GM04504 (cell line): ENCODE measurements at places on chromosomes 12 and 14.

- DNase-seq: no peak
Measured at GRCh38 chr14:49769171-49769570, 1.2 kb downstream of the KLHDC2 start.

DNA sequence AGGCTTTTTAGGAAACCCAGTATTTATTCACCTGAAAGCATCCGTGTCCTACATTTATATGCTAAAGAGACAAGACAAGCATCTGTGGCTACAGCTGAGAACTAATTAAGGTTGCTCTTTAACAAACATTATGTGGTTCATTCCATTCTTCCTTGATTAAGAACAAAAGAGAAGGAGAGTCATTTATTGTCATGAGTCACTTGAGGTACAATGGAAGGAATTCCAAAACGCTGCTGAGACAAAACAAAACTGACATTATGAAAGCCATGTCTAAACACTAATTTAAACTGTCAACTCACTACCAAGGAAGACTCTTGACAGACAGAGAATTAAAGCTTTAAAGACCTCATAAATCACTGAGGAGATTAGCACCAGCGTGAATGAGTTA is 214.4 kb downstream of the BMP4 start:
- no peak for DNase-seq

DNA sequence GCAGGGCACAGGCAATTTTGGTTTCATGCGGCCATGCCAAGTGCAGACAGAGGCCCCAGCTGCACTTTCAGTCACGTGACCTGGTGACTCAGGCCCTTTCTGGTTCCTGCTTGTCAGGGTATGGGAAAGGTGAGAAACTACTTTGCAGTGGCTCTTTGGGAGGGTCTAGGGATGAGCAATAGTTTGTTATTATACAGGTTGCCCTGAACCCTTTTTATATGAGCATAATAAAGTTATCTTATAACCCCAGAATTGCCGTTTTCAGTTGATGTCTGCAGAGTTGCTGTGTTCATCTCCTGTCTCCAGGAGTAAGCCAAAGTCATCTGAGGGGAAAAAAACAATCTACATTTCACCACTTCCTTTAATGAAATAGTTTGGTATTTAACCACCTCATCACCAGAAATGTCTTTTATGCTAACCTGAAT is 30.9 kb upstream of the EMP1 start:
- DNase-seq: no peak

- peak; percentile 26 for DNase-seq
Measured at GRCh38 chr12:51695241-51696010, 104.4 kb downstream of the SCN8A start.

DNA sequence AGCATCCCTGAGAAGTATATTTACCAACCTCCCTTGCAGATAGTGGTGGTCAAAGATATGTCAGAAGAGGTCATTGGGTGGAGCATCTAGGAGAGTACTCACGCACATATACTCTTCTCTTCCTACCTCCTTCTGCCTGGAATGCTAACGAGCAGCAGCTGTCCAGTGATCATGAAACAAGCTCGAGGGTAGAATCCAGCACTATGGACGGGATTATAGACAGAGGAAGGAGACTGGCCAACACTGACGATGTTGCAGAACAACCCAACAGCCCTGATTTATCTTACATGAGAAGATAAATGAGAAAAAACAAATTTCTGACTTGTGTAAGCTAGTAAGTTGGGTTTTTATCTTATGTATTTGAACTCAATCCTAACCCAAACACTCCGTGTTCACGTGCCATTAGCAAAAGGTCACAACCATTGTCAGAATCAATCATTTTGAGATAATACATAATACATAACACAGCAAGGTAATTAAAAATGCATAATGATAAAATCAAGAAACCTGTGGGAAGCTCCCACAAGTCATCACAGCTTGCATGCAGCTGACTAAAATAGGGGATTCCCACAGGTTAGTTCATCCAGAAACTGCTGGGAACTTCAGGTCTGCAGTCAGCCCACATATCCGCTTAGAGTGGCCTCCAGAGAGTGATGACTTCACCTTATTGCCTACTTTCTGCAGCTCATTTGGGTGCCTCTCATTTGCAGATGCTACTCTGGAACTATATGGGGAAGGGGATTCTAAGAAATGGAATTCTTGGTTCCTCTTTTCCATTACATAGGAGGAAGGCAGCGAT is 36.3 kb upstream of the STK38L start:
- DNase-seq: no peak

GRCh38 chr12:28219827-28220226 is 29.6 kb downstream of the CCDC91 start:
- DNase-seq: no peak

GRCh38 chr12:124898200-124898922 is 16.1 kb downstream of the UBC start:
- DNase-seq: no peak

- DNase-seq: no peak
Measured at GRCh38 chr14:96904201-96904600, 107.0 kb downstream of the VRK1 start.

DNA sequence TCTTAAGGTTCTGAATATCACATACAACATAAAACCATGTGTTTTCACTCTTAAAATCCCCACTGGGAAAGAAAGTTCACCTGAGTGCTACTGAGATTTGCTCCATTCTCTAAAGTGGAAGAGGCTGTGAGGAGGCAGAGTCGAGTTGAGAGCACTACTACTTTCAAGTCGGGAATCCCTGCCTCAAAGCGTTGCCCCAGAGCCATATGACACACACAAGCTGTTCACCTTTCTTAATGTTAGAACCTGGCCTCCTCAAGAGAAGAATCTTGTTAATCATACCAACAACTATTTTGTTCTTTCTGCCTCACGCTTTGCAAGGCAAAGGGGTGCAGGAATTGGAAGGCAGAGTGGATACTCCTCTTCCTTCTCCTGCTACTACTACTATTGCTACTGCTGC is 149.7 kb upstream of the DAAM1 start:
- DNase-seq: no peak

GRCh38 chr12:26016516-26016915 is 58.0 kb downstream of the RASSF8 start:
- DNase-seq: no peak

GRCh38 chr12:108933949-108934348 is 54.1 kb downstream of the DAO start:
- DNase-seq: no peak

- no peak for DNase-seq
Measured at GRCh38 chr12:30423330-30423729, 272.3 kb downstream of the IPO8 start.

DNA sequence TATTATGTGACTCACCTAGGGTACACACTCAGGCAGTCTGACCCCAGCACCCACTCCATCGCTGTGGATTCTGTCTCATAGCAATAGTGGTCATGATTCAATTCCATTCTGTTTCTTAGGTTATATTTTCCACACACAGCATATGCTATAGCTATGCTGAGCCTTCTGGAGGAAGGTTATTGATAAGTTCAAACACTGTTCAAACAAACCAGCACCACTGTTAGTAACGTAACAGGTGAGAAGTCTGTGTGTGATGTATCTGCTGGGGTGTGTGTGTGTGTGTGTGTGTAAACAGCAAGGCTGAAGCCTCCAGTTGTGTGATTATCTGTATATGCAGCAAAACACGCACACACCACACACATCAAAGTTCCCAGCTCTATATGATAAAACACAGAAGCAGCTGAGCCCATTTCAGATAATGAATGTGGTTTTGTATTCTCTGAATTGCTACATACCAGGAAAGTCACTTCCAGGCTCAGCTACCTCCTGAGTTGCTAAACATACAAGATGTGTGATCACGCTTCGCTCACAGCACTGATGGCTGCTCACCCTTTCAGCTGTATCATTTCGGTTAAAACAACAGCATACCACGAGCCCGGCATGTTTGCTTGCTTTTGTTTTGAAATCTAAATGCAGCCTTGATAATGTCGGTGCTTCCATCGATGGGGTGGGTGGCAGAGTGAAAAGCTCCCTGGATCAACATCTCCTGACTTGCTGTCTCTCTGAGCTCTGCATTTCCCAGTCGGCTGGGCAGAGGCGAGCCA is 6.8 kb upstream of the SYNE3 start:
- DNase-seq: no peak

GRCh38 chr14:77053046-77053841 is 24.7 kb upstream of the IRF2BPL start:
- no peak for DNase-seq

DNA sequence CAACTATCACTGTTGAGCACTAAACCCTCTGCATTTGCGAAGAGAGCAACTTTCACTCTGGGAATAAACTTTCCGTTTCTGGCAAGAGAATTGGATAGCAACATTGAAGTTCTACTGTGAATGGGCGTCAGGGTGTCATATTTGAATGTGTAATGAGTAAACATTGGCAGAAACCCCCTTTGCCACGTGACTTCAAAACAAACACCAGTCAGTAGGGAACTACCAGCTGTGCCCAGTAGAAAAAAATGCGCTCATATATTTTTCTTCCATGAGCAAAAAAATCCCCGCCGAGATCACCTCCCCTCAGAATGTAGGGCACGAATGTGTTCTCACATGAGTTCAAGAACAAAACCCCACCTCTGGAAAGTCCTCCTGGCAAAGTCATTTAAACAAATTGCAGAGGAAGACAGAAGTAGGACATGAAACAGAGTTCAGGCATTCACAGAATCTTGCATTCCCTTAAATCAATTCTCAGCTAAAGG is 80.6 kb downstream of the BTG1 start:
- DNase-seq: no peak

GRCh38 chr14:93954900-93955849 is 21.2 kb downstream of the ASB2 start:
- DNase-seq: no peak

DNA sequence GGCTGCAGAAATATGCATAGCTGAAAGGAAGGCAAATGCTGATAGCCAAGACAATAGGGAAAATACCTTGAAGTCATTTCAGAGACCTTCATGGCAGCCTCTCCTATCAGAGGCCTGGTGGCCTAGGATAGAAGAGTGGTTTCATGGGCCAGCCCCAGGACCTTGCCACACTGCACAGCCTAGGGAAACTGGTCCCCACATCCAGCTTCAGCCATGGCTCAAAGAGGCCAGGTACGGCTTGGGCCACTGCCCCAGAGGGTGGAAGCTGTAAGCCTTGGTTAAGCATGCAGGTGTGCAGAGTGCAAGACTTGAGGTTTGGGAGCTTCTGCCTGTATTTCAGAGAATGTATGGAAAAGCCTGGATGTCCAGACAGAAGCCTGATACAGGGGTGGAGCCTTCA is 101.0 kb upstream of the KITLG start:
- no peak for DNase-seq

DNA sequence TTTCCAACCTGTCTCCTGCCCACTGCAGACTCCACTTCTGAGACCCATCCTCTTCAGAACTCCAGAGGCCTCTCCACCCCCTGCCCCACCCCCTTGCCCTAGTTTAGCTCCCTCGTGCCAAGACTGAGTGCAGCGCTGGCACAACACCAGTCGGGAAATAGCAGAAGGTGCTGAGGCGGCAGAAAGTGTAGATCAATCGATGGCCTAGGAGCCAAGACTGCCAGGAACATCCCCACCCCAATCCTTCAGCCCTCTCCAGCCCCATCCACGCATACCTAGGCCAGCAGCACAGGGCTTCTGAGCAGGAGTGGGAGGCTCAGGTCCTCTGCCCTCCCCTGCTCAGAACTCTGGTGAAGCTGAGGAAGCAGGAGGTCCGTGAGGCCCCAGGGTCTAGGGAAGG is 1.1 kb downstream of the CPNE6 start:
- no peak for DNase-seq

GRCh38 chr12:14379508-14379907 is 14.0 kb downstream of the ATF7IP start:
- DNase-seq: no peak

GRCh38 chr12:6584293-6584692 is 16.2 kb upstream of the NOP2 start:
- no peak for DNase-seq

DNA sequence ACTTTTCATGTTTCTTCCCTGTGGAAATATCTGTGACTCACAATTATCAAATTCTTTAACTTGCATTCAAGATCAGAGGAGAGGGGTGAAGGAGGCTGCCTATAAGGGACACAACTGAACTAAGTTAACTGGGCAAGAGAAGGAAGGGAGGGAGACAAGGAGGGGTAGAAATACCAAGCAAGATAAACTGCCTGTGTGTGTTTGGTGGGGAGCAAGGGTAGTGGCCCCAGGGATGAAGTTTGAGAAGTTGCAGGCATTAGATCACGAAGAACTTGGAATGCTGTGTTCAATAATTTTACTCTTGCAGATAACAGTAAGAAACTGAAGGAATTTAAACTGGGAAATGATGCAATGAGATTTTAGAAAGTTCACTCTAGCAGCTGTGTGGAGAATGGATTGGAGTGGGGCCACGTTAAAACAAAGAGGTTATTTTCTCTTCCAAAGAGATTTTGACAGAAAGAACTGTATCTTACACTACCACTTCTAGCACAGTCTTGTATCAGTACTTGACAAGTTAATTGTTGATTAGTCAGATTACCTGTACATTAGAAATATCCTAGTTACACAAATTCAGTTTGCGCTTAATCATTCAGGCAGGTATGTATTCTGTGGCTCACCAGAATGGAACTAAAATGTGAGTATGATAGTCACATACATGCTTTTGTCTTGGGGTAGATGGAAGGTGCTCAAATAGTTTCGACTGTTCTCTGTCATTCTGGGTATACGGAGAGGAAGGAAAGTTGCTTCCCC is 7.4 kb downstream of the PKP2 start:
- DNase-seq: no peak

- no peak for DNase-seq
Measured at GRCh38 chr12:87315-87714, 20.7 kb downstream of the IQSEC3 start.

DNA sequence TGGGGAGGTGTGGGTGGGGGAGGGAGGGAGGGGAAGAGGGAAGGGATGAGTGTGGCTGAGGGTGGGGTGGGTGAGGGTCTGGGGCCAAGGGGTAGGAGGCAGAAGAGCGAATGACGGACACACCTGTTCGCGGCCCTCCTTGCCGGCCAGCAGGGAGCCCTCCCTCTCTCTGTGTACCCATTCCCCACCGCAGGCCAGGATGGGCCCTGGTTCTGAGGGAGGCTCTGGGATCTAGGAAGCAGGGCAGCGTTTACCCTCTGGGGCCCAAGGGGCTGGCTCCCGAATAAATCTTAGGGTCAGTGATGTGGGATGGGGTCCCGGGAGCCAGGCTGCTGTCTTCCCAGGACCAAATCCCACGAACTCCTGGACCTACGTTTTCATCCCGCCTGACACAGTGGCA is 46.0 kb upstream of the ESRRB start:
- no peak for DNase-seq

- no peak for DNase-seq
Measured at GRCh38 chr14:24881116-24881893, 168.6 kb downstream of the STXBP6 start.
